ENCODE measurements at places on chromosomes 1 and 21.

- no peak for DNase-seq
Measured at GRCh38 chr1:198934426-198934825, 295.6 kb downstream of the PTPRC start.

DNA sequence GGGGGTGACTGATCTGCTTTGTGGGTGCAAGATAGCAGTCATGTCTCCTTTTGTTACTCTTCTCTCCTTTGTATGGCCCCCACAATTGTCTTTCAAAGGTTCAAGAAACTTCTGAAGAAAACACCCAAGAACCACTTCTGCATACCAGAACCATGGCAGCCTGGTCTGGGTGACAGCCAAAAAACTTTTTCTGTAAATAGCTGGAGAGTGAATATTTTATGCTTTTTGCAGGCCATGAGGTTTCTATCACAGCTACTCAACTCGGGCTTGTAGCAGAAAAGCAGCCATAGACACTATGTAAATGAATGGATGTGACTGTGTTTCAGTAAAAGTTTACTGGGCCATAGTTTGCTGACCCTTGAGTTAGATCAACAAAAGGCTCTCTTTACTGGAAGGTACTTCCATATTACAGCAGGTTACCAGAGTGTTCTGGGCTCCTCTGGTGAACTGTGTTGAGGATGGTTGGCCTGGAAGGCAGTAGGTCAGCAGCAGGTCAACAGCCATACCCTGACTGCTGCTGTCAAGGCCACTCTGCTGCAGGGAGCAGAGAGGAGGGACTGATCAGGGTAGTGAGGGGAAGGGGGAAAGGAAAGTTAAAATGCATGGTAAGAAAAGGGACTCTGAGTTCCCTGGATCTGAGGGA, 116.4 kb downstream of the GDAP2 start:
- DNase-seq = no peak

GRCh38 chr1:188372821-188373220, 1544.1 kb downstream of the PLA2G4A start:
- DNase-seq = no peak

DNA sequence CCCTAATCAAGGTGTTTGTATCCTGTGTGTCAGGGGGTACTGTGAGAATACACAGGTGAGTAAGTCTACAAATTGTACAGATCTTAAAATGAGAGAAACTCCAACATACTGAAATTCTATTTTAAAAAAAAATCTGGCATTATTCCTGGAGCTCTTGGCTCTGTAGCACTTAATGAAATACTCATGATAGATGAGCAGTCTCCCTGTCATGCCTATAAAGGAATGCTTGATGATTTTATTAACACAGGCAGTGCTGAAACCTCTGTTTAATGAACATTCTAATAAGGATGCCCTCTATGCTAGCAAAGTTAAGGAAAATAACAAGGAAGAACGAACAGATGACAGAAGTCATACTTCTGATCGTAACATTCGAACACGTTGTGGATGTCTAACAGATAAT, 233.9 kb upstream of the NEGR1 start:
- no peak for DNase-seq

GRCh38 chr1:14117700-14118099, 417.7 kb downstream of the PRDM2 start:
- DNase-seq = no peak

DNA sequence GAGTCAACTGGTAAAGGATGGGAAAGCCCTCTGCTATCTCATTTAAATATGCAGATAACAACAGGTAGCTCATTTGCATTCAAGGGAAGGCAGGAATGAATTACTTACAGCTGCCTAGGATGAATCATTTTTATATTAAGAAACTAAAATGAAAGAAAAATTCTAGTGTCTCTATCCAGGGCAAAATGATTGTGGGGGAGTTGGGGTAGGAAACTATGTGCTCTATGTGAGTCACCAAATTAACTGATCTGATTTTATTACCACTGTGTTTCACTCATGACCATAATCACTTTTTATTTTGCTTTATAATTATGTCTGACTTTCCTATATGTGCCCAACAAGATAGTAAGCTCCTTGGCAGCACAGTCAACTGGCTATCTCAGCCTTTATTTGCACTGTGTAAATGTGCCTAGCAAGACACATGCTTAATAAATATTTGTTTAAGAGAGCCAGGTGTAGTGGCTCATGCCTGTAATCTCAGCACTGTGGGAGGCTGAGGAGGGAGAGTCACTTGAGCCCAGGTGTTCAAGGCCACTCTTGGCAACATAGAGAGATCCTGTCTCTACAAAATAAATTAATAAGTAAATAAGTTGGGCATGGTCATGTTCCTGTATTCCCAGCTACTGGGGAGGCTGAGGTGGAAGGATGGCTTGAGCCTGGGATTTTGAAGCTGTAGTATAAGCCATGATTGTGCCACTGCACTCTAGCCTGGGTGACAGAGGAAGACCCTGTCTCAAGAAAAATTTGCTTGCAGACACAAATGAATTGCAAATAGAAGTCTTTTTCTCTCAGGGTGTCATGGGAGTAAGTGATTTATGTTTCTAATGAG, 84.1 kb downstream of the SPAG17 start:
- no peak for DNase-seq

- DNase-seq = no peak
Measured at GRCh38 chr21:33696465-33696864, 54.2 kb downstream of the ITSN1 start.

- peak; percentile 33 for DNase-seq
Measured at GRCh38 chr1:168509875-168510791, 33.7 kb downstream of the XCL2 start.

GRCh38 chr1:185108321-185108720, 48.4 kb downstream of the TRMT1L start:
- no peak for DNase-seq

- DNase-seq = no peak
Measured at GRCh38 chr1:234226113-234226818, 147.0 kb upstream of the COA6 start.

- DNase-seq = no peak
Measured at GRCh38 chr1:226033582-226033981, 28.9 kb upstream of the H3-3A start.

DNA sequence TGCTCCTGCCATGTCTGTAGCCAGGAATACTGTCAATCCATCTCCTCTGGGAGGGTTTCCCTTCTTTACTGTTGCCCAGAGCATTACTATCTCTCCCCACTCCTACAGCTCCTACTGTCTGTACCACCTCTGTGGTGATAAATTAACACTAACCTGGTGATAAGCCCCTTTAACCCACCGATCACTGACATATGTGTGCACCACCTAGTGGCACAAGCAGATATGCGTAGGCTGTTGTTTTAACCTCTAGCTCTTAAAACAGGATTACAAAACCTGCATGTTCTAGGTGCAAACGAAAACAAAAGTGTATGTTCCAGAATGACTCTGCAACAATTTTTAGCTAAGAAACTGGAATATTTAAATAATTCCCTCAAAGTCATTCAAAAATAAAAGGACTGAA, 93.9 kb upstream of the BEND5 start:
- no peak for DNase-seq

GRCh38 chr1:244849189-244849866, 13.9 kb downstream of the COX20 start:
- no peak for DNase-seq

- DNase-seq = no peak
Measured at GRCh38 chr1:93443454-93443853, 4.5 kb upstream of the FNBP1L start.

- no peak for DNase-seq
Measured at GRCh38 chr1:221170171-221170570, 290.9 kb downstream of the HLX start.

DNA sequence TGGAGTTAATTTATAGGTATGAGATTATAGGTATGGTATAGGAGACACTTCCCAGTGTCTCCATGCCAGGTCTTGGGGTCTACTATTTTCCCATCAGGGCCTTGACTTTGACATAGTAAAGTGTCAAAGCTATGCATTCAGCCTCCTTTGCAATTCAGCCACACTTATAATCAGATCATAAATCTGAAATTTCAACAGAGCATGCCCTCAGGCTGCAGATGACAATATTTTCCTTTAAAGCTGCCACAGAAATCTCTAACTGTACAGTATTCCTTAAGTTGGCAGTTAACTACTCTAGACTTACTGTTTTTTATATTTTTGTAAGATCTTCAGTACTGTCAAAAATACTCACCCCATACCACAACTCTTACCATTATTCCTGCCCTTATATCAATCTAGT, 30.2 kb upstream of the RGS7 start:
- DNase-seq = no peak

GRCh38 chr1:167538657-167539056, 14.9 kb downstream of the CREG1 start:
- DNase-seq = no peak

GRCh38 chr1:183239220-183239742, 53.2 kb downstream of the LAMC2 start:
- no peak for DNase-seq

GRCh38 chr1:115251856-115252255, 86.2 kb downstream of the NGF start:
- DNase-seq = no peak
